Stimulated activated CD4-positive, alpha-beta T cell treated with anti-CD3 and anti-CD28 coated beads, Interleukin-15, amount 100 ng/mL, for 1 hour (primary cell): ENCODE measurements at places on chromosomes 13 and 19.

GRCh38 chr13:72523049-72523448, 204.4 kb downstream of the MZT1 start:
- DNase-seq = no peak

GRCh38 chr13:27026396-27026795, 145.2 kb downstream of the USP12 start:
- no peak for DNase-seq

- DNase-seq = no peak
These were observed 816.2 kb upstream of the ATXN8OS start for GRCh38 chr13:69291292-69291906.

- DNase-seq = no peak
These were observed 213.1 kb downstream of the OXGR1 start for GRCh38 chr13:96781141-96781540.

DNA sequence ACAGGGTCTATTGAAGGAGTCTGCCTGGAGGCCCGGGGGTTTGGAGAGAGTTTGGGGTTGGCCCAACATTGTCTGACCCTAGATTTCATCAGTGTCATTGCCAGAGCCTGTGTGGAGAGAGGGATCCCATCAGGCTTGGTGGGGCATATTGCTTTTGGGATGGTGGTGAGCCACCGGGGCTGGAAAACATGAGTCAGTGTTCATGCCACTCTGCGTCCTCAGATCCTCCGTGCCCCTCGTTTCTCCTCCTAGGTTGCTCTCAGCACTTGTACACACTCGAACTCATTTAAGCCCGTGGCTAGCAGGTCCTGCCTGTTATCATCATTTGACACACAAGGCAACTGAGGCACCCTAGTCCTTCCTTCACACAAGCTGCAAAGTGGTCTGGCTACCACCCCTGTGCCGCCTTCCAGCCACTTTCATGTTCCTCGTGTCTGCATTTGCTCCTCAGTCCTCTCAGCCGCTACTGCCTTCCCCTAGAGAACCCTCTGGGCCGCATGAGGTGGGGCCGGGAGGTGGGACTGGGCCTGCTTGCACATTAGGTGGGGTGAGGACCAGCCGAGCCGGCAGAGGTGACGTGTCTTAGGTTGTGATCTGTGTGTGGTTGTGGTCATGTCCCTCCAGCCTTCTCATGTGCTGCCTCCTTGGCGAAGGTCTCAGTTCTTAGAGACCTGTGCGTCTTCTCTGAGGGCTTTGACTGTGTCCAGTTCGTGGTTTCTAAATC, 3.6 kb downstream of the NACC1 start:
- no peak for DNase-seq

GRCh38 chr13:25688536-25688935, 316.8 kb downstream of the ATP8A2 start:
- no peak for DNase-seq

GRCh38 chr13:95222733-95223018, 78.6 kb downstream of the ABCC4 start:
- DNase-seq = no peak

DNA sequence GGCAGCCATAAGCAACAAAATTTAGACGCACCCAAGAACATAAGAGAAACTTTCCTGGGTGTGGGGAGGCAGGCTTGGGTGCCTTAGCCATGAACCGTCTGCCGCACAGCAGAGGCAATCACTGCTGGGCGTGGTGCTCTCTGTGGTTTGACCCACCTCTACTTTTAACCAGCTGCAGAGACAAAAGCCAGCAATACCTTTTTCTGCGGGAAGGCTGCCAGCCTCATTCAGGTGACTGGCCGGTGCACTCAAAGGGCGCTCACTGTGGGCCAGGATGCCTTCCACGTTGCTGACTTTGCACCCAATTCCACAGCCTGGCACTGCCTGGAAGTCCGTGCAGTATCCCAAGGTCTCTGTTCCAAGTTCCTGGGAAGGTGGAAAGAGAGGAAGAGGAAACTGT, 69.1 kb downstream of the ATP7B start:
- DNase-seq = no peak

- DNase-seq = no peak
These were observed 6.3 kb upstream of the HCN2 start for GRCh38 chr19:583198-583967.

DNA sequence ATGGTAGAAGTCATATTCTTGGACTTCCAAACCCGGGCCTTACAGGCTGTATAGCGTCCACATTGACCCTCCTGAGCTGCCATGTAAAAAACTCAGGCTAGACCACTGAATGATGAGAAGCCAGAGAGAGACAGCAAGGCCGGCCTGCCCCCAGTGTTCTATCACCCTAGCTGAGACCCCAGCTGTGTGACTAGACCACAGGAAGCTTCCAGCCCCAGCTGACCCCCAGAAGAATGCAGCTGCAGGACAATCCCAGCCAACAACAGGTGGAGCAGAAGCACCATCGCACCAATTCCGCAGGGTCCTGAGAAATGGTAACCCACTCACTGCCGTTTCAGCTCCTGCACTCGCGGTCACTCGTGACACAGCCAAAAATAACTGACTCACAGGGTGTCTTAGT, 2.9 kb upstream of the ATP11A start:
- no peak for DNase-seq

DNA sequence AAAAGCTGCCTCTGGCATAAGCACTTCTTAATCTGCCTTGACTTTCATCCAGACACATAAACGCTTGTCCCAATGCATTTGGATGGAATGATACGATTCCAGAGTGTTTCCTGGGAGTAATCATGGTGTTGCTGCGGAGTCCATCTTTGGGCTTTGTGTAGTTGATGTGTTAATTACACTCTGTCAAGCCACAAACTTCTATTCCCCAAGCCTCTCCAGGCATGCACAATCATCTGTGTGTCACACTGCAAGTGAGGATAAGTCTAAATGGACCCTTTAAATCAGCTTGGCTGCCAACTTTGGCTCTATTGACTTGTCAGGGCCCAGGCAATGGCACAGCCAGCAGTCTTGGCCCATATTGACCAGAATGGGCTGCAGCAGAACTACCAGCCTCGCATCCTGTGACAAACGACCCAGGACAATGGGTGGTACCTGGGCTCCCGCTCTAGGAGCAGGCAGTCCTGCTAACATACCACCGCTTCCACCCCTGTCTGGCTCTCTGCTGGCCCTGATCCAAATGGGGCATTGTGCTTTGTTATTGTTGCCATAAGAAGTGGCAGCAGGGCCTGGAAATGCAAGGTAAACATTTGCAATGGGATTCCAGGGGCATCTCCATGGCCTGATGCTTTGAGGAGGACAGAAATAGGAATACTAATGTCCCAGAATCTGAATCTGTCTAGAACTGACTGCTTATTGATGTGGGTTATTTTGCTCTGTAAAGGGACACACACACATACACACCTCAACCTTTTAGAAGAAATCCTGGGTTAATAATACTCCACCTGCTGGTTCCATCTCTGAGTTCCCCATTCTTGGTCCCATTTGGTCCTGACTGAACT, 127.2 kb downstream of the DNAJC15 start:
- DNase-seq = no peak

DNA sequence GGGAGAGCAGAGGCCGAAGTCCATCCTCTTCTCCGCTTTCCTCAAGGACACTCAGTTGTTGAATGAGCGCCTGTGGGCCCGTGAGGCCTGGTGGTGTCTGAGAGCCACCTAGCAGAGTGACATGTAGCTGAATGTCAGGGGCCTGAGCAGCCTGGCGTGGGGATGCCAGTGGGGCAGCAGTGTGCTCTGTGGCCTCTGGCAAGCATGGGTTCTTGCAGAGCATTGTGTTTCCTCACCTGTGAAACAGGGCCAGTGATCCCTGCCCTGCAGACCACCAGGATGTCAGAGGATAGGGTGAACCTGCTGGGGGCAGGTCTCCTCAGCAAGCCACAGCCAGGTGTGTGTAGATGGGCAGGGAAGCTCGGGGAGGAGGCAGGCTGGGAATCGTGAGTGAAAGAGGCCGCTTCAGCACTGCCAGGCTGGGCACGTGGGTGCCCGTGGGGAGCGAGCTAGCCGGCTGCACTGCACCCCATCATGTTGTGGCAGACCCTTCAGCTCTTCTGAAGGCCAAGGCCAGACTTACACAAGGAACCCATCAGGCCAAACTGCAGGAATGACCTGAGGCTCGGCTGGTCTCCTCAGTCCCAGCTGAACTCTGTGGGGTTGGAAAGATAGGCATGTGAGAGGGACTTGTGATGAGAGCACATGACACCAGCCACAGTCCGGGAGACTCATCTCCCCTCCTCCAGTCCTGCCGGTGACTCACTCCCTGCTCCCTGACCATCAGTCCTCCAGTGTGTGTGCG, 5.0 kb downstream of the PPP1R37 start:
- no peak for DNase-seq

DNA sequence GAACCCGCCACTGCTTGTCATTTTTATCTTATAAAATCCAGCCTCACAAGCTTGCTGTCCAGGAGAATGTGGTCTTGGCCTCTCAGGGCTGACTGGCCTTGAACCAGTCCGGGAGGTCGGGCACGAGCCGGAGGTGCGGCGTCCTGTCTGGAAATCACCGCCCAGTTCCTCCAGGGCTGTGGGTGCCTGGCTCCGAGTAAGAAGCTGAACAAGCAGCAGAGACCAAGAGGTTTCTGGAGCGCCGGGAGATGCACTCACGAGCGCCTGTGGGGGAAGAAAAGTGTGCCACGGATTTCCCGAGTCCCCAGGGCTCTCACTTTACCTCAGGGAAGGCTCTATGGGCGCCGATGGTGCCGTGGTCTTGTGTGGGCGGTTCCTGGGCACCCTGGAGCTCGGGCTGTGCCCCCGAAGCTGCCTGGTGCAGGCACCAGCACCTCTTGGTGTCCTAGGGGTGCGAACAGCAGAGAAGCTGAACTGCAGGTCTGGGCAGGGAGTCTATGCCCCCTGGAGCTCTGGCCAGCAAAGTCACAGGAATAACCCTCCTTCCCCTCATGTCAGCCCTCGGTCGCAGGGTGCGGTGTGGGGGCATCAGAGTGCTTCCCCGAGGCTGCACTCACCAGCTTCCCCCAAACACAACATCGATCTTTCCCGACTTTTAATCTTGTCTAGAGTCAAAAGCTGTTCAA, 50.0 kb downstream of the GAS6 start:
- no peak for DNase-seq

GRCh38 chr13:28753946-28754345, 35.2 kb upstream of the SLC46A3 start:
- no peak for DNase-seq

GRCh38 chr19:55146705-55147273, 2.2 kb downstream of the TNNT1 start:
- DNase-seq = no peak

DNA sequence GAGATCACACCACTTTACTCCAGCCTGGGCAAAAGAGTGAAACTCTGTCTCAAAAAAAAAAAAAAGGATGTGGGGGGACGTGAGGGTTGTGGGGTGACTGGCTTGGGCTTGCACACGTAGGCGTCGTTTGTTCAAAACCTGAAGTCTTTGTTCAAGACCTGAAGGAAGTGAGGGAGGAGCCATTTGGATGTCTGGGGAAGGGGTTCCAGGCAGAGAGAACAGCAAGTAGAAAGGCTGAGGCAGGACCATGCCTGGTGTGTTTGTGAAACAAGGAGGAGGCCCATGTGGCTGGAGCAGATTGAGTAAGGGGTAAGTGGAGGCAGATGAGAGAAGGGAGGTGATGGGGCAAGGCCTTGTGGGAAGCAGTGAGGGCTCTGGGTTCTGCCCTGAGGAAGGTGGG, 27.8 kb downstream of the PIN1 start:
- no peak for DNase-seq

DNA sequence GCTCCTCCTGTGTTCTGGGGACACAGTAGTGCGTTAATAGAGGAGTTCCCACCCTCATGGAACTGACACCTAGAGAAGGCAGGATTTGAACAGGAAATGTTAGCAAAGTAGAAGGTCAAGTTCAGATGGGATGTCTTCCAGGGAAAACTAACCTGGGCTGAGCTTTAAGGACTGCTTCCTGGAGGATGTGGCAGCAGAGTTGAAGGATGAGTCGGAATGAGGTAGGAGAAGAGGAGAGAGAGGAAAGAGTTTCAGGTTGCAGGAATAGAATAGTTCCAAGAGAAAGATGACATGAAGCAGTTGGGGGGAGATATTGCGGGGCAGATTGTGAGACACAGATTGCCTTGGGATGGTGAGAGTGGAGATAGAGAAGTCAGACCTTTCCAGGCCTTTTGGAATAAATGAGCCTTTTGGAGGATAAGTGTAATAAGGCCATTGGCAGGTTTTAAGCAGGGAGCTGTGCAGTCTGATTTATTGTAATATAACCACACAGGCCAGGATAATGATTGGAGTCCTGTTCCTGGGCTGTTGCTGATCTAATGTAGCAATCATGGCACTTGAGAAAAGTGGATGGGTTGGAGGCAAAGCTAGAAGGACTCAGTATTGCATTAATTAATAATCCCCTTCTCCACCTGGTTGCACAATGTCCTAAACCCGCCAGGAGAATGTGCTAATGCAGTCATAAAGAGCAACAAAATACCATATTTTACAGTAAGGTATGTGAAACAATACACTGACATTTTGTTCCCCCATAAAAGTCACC, 205.4 kb downstream of the SHISA2 start:
- no peak for DNase-seq

GRCh38 chr19:12751635-12752034, at the start of gene BEST2:
BEST2 (plus strand) TSS chr19:12751791; CDS start chr19:12752593, 802 bp downstream.
- DNase-seq = no peak

DNA sequence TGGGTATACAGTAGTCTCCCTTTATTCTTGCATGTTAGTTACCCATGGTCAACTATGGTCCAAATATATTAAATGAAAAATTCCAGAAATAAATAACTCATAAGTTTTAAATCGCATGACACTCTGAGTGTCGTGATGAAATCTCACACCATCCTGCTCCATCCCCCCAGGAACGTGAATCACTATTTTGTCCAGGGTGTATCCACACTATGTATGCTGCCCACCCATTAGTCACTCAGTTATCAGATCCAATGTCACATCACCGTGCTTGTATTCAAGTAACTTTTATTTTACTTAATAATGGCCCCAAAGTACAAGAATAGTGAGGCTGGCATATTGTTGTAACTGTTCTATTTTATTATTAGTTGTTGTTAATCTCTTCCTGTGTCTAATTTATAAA, 115.8 kb upstream of the SERP2 start:
- no peak for DNase-seq

- DNase-seq = no peak
These were observed 15.8 kb upstream of the NPAS1 start for GRCh38 chr19:47003611-47004465.

- DNase-seq = no peak
These were observed 903 bp downstream of the TLE6 start for GRCh38 chr19:2978166-2978767.
